ENCODE measurements at places on chromosomes 5 and 9. TPM values are rescaled to one million over a fixed set of nuclear protein-coding genes. Genes with fewer than 3 reads are reported as not detected.

GRCh38 chr5:21862986-21863385, 990.2 kb downstream of the CDH12 start:
- no peak for DNase-seq

GRCh38 chr9:77640741-77641580, 7.2 kb downstream of the GNA14 start:
- DNase-seq: no peak

GRCh38 chr9:14939378-14939777, 29.1 kb upstream of the FREM1 start:
- DNase-seq: no peak

DNA sequence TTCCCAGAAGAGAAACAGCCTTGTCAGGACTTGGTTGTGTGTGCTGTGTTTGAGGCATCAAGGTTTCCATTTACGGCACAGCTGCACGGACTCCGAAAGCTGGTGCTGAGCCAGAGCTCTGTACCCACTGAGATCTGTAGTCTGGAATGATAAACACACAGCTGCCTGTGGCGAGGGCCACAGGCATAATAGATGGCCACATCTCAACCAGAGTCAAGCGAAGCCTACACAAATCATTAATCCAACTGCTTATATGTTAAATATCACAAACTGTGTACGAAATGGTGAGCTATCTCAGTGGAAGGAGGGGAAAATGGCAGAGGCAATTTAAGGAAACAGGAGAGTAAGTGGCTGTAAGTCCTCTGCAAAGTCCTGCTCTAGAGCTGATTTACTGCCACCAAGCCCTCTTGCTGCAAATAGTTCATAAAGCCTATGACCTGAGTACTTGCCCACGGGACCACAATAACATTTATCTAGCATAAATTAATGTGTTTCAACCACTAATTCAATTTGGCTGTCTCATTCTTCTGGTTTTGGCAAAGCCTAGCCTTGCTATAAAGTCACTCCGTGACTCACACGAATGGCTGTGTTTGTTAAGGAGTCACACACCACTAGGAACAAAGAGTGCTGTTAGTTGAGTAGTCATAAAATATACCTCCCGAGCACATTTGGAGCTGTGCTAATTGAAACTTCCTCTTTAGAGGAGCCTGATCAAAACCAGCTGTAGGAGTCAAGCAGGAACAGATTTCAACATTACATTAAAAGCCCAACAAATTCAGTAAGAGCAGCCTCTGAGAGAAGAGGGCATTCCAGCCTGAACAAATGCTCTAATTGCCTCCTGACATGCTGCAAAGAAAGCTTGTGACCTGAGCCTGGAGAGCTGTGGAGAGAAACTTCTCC, 738.6 kb upstream of the ZNF608 start:
- DNase-seq: peak; percentile 96

The BHMT gene
- total RNA-seq: not detected

The PLPP7 gene
- total RNA-seq: 5.4 TPM

The OR13D1 gene
- not detected for total RNA-seq
